ENCODE measurements at places on chromosomes 6 and 20.

GRCh38 chr20:41340327-41341055 is at the start of gene LPIN3:
Gene LPIN3, plus strand, starts transcription at chr20:41340821. Its CDS starts 4,983 bp downstream, at chr20:41345804.
- peak; percentile 83 for DNase-seq

DNA sequence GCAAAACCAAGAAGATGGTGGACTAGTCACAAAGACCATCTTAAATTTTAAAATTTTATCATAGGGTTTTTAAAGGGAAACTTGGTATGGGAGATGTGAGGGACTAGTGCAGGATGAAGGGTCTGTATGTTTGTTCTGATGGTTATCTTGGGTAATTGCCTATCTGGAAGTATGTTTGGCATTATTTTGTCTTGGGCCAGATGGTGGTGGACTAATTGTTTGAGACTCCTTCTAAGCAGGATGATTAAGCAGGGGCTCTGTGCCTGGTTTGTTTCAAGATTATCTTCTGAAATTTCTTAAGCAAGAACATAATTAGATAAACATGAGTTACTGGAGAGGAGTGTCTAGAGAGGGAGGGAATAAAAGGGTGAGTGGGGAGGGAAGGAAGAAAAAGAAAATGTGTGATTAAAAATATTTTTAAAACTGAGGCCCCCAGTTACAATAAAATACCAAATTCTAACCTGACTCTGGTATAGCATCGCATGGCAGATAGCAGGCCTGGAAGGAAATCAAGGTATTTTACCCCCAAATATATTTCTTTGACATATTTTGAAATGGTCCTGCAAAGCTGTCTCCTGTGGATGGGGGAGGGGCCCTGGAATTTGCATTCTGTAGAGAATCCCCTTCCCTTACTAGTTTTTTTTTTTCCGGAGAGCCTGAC is 49.9 kb upstream of the FAM184A start:
- DNase-seq, result no peak

DNA sequence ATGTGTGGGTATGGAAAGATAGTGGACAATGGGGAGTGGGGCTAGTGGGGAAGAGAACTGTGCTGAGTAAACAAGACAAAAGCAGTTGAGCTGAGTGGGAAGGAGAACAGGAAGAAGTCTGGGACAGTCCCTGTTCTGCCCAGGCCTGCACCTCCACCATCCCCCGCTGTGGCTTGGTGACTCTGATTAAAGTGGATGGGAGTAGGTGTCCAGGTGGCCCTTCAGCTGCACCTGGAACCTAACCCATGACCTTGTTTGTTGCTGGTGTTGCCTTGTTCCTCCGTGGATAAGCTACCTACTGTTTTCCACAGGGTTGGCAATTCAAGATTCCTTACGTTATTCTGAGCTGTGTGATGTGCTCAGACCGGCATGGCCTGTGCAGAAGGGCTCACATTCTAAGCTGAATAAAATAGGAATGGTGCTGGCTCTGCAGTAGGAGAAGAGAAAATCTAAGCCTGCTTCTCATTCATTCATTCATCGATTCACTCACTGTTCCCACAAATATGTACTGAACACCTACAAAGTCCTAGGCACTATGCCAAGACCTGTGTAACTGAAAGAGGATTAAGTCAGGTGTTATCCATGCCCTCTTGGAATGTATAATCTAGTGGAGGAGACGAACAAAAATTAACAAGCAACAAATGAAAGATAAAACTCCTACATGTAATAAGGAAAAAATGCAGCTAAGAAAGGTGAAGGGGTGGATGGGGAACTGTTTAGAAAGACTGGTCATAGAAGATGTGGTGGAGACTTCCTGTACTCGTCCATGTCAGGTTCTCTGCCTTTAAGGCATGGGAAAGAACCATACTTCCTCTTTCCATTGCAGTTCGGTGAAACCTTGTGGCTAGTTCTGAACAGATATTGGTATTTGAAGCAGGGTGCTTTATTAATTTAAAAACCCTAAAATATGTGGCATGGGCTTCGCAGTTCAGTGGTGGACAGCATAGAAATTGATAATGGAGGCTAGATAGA is 10.1 kb upstream of the CALHM6 start:
- no peak for DNase-seq

GRCh38 chr6:18309046-18309445 is 44.7 kb upstream of the DEK start:
- no peak for DNase-seq

- DNase-seq, result no peak
These were observed 451.7 kb downstream of the GRIK2 start for GRCh38 chr6:101845172-101845571.

GRCh38 chr6:25670793-25671513 is 18.9 kb downstream of the SCGN start:
- DNase-seq, result no peak

- DNase-seq, result no peak
These were observed 52.8 kb upstream of the FILIP1 start for GRCh38 chr6:75546381-75546780.

DNA sequence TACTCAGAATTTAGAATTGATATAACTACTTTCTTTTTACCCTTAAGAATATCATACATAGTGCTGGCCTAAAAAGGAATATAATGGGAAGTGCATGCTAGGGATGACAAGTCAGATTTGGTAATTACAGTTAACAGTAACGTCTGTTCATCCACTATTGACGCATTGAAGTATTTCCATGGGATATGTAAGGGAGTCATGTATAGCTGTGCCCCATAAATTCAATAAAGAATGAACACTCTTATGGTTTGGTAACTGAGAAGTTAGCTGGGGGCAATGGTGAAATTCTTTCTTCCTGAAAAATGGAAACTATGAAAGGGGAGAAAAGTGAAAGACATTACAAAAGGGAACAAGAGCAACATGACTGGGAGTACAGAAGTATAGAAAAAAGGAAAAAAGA is 2.6 kb upstream of the COL19A1 start:
- no peak for DNase-seq

DNA sequence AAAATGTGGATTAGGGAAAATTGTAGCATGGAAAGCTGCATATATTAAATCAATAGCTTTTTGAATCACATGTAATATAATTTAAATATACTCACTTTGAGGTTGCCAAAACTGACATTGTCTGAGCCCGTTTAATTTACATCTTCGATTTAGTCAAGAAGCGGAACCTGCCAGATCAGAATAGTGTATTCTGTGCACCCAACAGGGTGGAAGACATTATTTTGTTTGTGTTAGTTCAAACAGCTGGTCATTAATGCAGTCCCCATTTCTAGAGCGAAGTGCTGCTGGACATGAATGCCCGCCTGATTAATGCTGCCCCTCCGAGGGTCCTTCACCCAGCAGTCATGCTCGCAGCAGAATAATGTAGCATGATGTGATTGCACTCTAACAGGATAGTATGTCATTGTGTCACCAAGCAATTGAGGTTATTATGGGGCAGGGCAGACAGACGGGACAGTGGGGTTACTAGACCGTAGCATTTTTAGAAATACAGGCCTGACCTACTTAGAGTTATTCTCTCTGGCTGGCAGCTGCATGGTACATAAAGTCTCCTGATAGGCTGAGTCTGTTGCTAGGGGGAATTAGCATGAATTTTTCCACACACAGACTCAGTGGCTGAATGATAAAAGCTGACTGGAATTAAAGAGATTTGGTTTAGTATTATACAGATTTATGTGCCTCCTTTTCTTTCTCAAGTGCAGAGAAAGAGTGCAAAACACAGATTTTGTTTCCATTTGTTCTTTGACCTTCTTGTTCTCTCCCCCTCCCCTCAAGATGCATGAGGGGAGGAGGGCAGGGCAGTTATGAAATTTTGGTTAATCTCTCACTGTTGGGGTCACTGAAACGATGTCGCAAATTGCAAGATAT is 147.1 kb downstream of the PRL start:
- DNase-seq, result no peak

- no peak for DNase-seq
These were observed 4.2 kb downstream of the GABRR2 start for GRCh38 chr6:89310929-89311328.

DNA sequence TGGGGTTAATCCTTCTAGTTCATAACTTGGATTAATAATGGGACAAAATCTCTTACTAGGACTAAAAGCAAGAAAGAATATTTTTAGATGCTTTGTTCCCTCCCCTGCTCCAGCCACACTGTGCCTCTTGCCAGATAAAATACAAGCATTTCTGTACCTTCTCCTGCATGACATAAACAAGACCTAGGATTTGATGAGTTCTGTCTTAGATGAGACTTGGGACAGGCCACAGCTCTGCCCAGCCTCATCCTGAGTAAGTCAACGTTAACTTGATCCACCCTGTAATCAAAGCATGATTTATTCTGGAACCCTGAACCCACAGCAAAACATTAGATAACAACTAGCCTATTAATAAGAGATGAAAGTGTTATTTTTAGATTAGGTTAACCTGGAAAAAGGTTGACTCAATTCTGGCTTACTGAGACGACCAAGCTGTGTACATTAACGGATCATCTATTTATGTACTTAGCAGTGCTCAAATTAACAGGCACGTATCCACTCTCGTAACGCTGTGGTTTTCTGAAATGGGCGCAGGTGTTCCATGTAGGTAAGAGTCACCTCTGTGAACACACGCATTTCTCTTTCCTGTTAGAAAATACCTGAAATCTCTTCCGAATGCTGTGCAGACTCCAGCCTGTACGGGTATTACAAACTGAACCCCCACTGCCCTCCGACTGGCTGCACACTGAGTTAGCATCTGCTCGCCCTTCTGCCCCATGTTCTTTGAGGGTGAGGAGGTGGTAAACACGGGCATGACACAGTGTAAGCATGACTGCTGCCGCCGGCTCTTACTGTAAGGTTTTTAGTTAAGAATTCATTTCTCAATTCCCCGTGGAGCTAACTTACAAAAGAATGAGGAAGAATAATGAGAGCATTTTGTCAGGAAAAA is 132.1 kb upstream of the FOXQ1 start:
- DNase-seq, result no peak

- peak; percentile 48 for DNase-seq
These were observed 17.2 kb upstream of the RTF2 start for GRCh38 chr20:56451056-56451765.

DNA sequence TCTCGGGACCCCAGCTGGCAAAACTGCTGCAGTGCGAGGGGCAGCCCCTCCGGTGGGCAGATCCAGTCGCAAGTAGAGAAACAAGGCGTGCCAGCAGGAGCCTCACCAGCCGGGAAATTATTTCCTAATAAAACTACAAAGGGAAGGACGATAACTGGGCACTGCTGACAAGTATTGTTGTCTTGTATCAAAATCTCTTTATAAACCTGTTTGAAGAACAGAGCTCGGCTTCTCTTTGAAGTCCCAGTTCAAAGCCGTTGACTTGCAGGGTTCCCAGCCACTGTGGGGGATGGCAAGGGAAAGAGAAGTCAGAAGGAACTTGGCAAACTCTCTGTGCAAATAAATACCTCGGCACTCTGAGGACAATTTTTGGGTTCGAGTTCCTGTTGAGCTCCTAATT is 504.5 kb downstream of the CD83 start:
- DNase-seq, result no peak

GRCh38 chr6:39313526-39314272 is 520 bp downstream of the KCNK17 start:
- no peak for DNase-seq

GRCh38 chr6:30102970-30103871 is 9.7 kb downstream of the TRIM31 start:
- DNase-seq, result peak; percentile 92

DNA sequence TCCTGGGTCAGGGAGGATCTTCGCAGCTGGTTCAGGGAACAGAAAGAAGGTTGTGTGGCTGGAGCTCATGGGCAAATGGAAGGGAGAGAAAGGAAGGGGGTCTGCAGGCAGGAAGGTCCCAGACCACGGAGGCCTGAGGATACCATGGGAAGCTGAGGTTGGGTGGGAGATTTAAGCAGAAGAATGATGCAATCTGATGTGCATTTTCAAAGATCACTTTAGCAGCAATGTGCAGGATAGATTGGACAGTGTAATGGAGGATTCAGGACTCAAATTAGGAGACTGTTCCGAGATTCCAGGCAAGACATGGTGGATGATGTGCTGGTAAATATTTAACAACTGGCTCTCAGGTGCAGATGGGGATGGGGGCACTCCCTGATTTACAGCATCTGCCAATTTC is 5.8 kb upstream of the RRBP1 start:
- DNase-seq, result no peak

GRCh38 chr20:21075471-21075870 is 30.7 kb downstream of the LINC00237 start:
- no peak for DNase-seq

- no peak for DNase-seq
These were observed 21.8 kb downstream of the PKHD1 start for GRCh38 chr6:52065621-52066020.

GRCh38 chr6:7630792-7631191 is 40.8 kb downstream of the SNRNP48 start:
- DNase-seq, result no peak

DNA sequence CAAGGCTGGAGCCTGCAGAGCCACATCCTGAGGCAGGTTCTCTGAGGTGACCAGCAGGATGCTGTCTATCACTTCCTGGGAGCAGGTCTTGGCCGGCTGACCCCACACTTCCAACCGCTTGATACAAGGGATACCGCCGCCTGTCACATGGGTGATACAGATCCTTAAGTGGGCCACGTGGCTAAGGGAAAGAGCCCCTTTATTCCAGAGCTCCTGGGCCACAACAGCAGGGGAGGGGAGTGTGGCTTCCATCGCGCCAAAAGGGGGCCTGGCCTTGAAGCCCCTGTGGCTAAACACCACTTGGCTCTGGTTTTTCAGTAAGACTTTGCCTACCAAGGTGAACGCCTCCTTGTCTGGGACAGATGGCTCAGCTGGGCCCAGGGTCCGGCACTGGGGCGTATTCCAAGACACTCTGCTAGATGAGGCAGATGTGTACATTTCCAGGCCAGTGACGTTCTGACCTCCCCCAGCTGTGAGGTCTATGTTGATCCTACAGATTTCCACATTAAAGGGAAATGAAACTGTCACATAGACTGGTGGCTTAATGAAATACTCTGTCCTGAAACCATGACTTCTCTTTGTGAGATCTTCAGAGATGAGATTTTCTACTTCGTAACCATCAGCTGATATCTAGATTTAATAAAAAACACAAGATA is 37.6 kb upstream of the AVP start:
- no peak for DNase-seq

- no peak for DNase-seq
These were observed 5.5 kb upstream of the DAAM2 start for GRCh38 chr6:39786649-39787048.

DNA sequence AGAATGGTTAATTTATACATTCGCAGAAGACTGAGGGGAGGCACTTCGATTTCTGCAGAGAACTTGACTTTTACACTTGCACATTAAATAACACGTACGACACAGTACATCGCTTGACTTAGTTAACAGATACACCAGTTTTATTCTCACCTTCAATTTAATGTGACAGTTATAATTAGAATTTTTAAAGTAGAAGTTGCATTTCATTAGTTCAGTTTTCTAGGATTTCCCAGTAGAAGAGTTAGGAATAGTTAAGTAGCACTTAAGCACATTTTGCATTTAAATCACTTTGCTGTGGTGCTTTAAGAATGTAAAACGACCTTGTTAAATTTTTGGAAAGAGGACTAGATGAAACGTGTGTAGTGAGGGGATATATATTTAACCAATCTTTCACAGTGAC is 1.6 kb upstream of the BEND3 start:
- DNase-seq, result no peak

GRCh38 chr20:36407199-36407733 is 101.1 kb downstream of the DLGAP4 start:
- no peak for DNase-seq

- DNase-seq, result no peak
These were observed 202.3 kb upstream of the RIN2 start for GRCh38 chr20:19555726-19556125.

- DNase-seq, result no peak
These were observed 47.6 kb upstream of the SMIM8 start for GRCh38 chr6:87274660-87275274.
